Bronchus fibroblast of lung (primary cell): ENCODE measurements at places on chromosomes 7 and 10. TPM values are rescaled to one million over a fixed set of nuclear protein-coding genes. Genes with fewer than 3 reads are reported as not detected.

The TMEM120A gene
- 13.8 and 14.9 TPM in 2 replicates for total RNA-seq

The FFAR4 gene
- total RNA-seq = not detected in 2 replicates

The NPTX2 gene
- total RNA-seq = 0.45 and 0.50 TPM in 2 replicates

The IDE gene
- 11.7 and 12.9 TPM in 2 replicates for total RNA-seq

The CC2D2B gene
- total RNA-seq = not detected in 2 replicates

The EGR2 gene
- total RNA-seq = not detected in 2 replicates

The CNTNAP2 gene
- total RNA-seq = under 0.01 TPM in 1 of 2 replicates, not detected in the other

The AKR1C8 gene
- total RNA-seq = not detected in 2 replicates

The DNAH11 gene
- total RNA-seq = under 0.01 and 0.59 TPM in 2 replicates

The TAS2R3 gene
- not detected in 2 replicates for total RNA-seq
